HFF-Myc (cell line): ENCODE measurements at places on chromosomes 16 and 17.

- no peak for DNase-seq
Observed at GRCh38 chr17:67865438-67865837, 40.1 kb downstream of the BPTF start.

- DNase-seq = no peak
Observed at GRCh38 chr16:83911290-83911689, 12.4 kb downstream of the MLYCD start.

DNA sequence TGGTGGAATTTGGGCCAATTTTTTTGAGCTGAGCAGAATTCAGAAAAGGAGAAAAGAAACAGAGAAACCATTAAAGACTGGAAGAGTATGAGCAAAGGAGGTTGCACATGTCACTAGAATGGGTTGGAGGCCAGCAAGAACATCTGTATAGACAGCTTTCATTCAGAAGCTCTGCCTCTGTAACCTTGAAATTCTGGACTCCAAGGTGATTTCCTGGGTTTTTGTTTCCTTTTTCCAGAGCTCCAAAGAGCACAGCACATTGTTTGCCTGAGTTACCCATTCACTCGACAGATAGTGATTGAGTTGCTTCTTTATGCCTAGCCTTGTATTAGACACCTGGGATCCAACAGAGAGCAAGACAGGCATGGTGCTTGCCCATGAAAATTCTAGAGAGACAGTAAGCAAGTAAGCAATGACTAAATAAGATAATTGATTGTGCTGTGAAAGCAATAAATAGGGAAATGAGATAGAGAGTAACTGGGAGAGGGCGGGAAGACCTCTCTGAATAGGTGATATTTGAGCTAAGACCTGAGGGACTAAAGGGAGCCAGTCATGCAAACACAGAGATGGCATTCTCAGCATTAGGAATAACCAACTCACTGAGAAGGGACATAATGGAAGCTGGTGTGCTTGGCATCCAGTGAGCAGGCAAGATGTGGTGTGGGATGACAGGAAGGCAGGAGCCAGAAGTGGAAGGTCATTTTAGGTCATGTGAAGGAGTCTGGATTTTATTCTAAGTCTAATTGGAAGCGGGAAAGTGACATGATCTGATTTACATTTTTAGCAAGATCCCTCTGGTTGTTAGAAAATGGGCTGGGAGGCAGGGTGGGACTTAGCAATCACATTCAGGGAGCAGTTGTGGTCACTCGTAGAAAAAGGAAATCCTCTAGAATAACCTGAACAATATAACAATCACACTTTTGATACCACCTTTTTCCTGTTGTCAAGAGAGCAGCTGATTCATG is 197.5 kb downstream of the HS3ST3A1 start:
- DNase-seq = no peak

GRCh38 chr16:85477801-85478363 is 135.2 kb upstream of the GSE1 start:
- no peak for DNase-seq

GRCh38 chr16:81661082-81661481 is 118.0 kb upstream of the PLCG2 start:
- DNase-seq = no peak

GRCh38 chr16:1537138-1537577 is 3.7 kb downstream of the TMEM204 start:
- DNase-seq = no peak

- DNase-seq = no peak
Observed at GRCh38 chr17:48442819-48443218, 12.8 kb upstream of the SKAP1 start.

GRCh38 chr16:82322177-82322576 is 152.2 kb upstream of the MPHOSPH6 start:
- DNase-seq = no peak

DNA sequence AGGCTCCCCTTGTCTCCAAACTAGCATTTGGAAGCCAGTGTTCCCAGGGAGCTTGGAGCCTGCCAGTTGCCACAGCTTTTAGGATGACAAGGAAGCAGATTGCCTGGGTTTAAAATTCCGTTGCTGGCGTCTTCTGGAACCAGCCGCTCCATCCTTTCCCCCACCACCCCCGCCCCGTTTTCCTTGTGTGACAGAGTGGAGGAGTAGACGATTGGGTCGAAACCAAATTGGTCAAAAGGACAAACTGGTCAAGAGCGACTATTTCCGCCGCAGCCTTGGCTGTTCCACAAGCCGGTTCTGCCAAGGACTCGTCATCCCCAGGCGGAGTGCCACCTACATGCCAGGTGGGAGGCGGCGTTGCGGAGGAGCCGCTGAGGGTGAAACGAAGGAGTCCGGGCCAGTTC is 91.1 kb downstream of the RPA1 start:
- DNase-seq = no peak

DNA sequence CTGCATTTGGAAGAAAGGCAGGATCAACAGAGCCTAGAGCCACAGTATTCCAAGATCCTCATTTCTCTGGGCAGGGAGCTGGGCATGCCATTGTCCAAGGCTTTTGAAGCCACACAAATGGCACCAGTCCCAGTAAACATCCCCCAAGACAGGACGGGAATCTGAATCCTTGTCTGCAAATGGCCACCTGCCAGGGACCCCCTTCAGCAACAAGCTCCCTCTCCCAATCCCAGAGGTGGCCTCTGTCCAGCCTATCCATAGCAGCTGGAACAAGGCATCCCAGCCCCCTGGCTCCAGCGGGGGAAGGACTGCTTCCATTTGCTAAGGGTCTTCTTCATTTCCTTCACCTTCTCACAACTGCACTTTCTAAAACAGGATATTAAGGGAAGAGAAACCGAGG is 204.4 kb downstream of the C16orf78 start:
- no peak for DNase-seq

GRCh38 chr17:49741692-49742076 is 22.2 kb downstream of the FAM117A start:
- DNase-seq = no peak

- no peak for DNase-seq
Observed at GRCh38 chr16:72174726-72175125, 2.8 kb upstream of the PMFBP1 start.

- no peak for DNase-seq
Observed at GRCh38 chr16:81008505-81008789, 1.4 kb downstream of the CENPN start.

DNA sequence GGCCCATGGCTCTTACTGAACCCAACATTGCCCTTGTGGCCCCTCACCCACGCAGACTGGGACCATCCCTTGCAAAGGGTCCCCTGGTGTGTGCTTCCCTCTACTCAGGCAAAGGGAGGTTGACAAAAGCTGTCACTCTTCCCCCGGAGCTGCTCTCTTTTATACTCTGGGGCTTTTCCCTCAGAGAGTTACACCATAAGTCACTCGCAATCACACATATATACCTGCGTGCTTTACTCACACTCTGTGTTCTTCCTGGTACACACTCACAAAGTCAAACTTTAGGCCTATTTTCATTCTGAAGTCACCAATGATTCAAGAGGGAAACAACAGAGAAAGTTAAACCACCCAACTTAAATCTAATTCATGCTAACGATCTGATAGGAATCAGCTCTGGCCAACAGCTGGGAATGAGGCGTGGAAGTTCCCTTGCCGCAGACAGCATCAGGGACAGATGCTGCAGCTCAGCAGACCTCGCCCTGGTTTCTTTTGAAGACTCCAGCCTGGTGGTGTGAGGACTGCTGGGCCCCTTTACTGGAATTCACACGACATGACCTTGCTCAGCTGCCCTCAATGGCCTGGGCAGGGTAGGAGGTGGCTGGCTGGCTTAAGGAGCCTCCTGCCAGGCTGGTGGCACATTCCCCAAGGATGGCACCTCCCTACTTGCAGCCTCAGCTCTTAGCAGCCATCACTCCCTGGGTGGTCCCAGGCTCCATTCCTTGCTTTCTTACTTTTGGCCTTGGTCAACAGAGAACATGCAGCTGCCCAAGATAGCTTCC is 27.3 kb downstream of the HIC1 start:
- DNase-seq = no peak

GRCh38 chr16:10405386-10405939 is 19.6 kb downstream of the ATF7IP2 start:
- no peak for DNase-seq

DNA sequence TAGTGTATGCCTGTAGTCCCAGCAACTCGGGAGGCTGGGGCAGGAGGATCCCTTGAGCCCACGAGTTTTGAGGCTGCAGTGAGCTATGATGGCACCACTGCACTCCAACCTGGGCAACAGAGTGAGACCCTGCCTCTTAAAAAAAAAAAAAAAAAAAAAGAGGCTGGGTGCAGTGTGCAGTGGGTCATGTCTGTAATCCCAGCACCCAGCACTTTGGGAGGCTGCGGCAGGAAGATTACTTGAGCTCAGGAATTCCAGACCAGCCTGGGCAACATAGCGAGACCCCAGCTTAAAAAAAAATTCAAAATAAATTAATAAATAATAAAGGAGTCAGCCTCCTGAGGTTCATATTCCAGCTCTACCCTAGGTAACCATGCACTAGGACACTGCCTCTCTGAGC is 9.6 kb upstream of the CNOT1 start:
- no peak for DNase-seq

GRCh38 chr16:80503107-80503506 is 37.7 kb upstream of the DYNLRB2 start:
- no peak for DNase-seq

- no peak for DNase-seq
Observed at GRCh38 chr16:87140211-87141200, 176.7 kb downstream of the C16orf95 start.

DNA sequence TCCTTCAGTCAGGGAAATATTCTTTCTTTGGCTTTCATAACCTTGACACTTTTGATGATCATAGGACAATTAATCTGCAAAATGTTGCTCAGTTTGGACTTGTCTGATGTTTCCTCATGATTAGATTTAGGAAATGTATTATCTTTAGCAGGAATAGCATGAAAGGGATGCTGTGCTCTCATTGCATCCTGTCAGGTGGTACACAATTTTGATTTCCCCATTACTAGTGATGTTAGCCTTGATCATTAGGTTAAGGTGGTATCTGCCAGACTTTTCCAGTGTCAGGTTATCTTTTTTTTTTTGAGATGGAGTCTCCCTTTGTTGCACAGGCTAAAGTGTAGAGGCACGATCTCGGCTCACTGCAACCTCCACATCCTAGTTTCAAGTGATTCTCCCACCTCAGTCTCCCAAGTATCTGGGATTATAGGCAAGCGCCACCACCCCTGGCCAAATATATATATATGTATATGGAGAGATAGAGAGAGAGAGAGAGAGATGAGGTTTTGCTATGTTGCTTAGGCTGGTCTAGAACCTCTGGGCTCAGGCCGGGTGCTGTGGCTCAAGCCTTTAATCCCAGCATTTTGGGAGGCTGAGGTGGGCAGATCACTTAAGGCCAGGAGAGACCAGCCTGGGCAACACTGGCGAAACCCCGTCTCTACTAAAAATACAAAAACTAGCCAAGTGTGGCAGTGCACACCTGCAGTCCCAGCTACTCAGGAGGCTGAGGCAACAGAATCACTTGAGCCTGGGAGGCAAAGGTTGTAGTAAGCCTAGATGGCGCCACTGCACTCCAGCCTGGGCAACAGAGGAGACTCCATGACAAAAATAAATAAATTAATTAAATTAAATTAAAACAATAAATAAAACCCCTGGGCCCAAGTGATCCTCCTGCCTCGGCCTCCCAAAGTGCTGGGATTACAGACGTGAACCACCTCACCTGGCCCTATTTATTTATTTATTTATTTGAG is 15.8 kb upstream of the CAVIN1 start:
- no peak for DNase-seq

DNA sequence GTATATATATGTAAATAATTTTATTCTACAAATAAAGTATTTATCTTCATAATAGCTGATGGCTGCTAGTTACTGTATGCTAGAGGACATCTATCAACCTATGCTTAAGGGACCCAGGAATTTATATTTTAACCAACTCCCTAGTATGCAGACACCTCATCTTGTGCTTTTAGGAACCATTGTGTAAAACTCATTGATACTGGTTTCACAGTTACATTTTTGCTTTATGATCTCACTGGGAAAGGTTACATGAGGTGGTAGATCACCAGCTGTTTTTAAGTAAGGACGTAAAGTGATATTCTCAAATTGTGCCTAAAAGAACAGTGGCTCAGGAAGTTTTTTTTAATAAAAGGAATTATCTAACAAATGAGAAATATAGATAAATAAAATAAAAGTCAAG is 56.4 kb downstream of the VMP1 start:
- DNase-seq = no peak

DNA sequence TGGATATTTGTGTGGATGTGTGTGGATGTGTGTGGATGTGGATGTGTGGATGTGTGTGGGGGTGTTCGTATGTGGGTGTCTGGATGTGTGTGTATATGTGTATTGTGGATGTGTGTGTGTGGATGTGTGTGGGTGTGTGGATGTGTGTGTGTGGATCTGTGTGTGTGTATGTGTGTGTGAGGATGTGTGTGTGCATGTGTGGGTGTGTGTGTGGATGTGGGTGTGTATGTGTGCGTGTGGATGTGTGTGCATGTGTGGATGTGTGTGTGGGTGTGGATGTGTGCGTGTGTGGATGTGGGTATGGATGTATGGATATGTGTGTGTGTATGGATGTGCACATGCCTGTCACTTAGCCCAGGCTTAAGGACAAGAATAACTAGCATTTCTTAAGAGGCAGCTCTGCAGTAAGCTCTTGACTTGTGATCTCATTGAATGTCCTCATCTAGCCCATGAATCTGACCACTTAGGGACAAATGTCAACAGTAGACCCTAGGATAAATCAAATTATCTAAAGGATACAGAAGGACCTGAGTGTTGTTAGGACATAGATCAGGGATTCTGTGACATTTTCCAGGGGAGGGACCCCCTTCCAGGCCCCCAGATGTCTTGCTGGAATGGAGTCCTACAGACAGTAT is 83.5 kb downstream of the BMERB1 start:
- no peak for DNase-seq

- DNase-seq = no peak
Observed at GRCh38 chr17:43905400-43905984, 1.8 kb downstream of the MPP2 start.

- DNase-seq = no peak
Observed at GRCh38 chr16:81987706-81988105, 23.6 kb downstream of the SDR42E1 start.

- DNase-seq = no peak
Observed at GRCh38 chr17:58452738-58453137, 35.4 kb upstream of the RNF43 start.

- no peak for DNase-seq
Observed at GRCh38 chr17:6075845-6076244, 5.7 kb downstream of the WSCD1 start.
